Brain (organoid and tissue), 16 donors: ENCODE measurements at places on chromosomes 2 and 18. TPM values are rescaled to one million over a fixed set of nuclear protein-coding genes. Genes with fewer than 3 reads are reported as not detected.

Gene TMEFF2
- polyA plus RNA-seq, result 7.2 TPM

Gene QPCT
- polyA plus RNA-seq, result 74.2 TPM

Gene NEB
- polyA plus RNA-seq, result 8.4 TPM

Gene PTRHD1
- 58.8 TPM for polyA plus RNA-seq

Gene CDKL4
- polyA plus RNA-seq, result not detected

Gene CPLX4
- polyA plus RNA-seq, result not detected

Gene TRPM8
- 56.9 TPM for polyA plus RNA-seq

Gene IL18R1
- 0.31 TPM for polyA plus RNA-seq

Gene CFC1
- 3.1 TPM for polyA plus RNA-seq

Gene ITGB1BP1
- 64.5 TPM for polyA plus RNA-seq

Gene SLC8A1
- 7.6 TPM for polyA plus RNA-seq

Gene GATA6
- polyA plus RNA-seq, result not detected

Gene GIGYF2
- polyA plus RNA-seq, result 20.8 TPM

Gene LBX2
- polyA plus RNA-seq, result 2.5 TPM

Gene ANKRD30B
- not detected for polyA plus RNA-seq

Gene MRPL44
- polyA plus RNA-seq, result 26.2 TPM

Gene STAMBP
- 53.5 TPM for polyA plus RNA-seq

Gene NPPC
- 0.66 TPM for polyA plus RNA-seq

Gene RFTN2
- 5.2 TPM for polyA plus RNA-seq

Gene RNASEH1
- polyA plus RNA-seq, result 15.4 TPM

Gene SLC25A12
- 12.3 TPM for polyA plus RNA-seq

Gene COL5A2
- 5.1 TPM for polyA plus RNA-seq

Gene NGEF
- polyA plus RNA-seq, result 33.4 TPM

Gene DSG4
- not detected for polyA plus RNA-seq

Gene OBSL1
- polyA plus RNA-seq, result 91.4 TPM

Gene MAP3K19
- polyA plus RNA-seq, result not detected

Gene UGT1A4
- polyA plus RNA-seq, result not detected

Gene RTP5
- 5.2 TPM for polyA plus RNA-seq

Gene RTKN
- polyA plus RNA-seq, result 58.0 TPM

Gene FEZ2
- polyA plus RNA-seq, result 20.3 TPM

Gene TNFAIP6
- polyA plus RNA-seq, result 0.85 TPM

Gene IGFBP5
- 769 TPM for polyA plus RNA-seq

Gene FIGLA
- not detected for polyA plus RNA-seq

Gene NEDD4L
- 38.5 TPM for polyA plus RNA-seq

Gene EVX2
- polyA plus RNA-seq, result 0.14 TPM

Gene RAX
- 0.24 TPM for polyA plus RNA-seq

Gene CHRNG
- polyA plus RNA-seq, result not detected

Gene MAP4K4
- 89.6 TPM for polyA plus RNA-seq

Gene SLC23A3
- polyA plus RNA-seq, result not detected

Gene STAT4
- polyA plus RNA-seq, result 2.0 TPM

Gene SERPINB4
- not detected for polyA plus RNA-seq

Gene FHL2
- 6.5 TPM for polyA plus RNA-seq

Gene ZNF521
- 2.1 TPM for polyA plus RNA-seq

Gene RIF1
- polyA plus RNA-seq, result 3.3 TPM

Gene ARHGAP15
- polyA plus RNA-seq, result 1.2 TPM

Gene RESP18
- polyA plus RNA-seq, result not detected

Gene KIAA2012
- 0.42 TPM for polyA plus RNA-seq

Gene MPPE1
- 18.3 TPM for polyA plus RNA-seq

Gene LMAN2L
- 24.7 TPM for polyA plus RNA-seq

Gene LDLRAD4
- polyA plus RNA-seq, result 20.2 TPM

Gene ORMDL1
- polyA plus RNA-seq, result 22.7 TPM

Gene TSGA10
- polyA plus RNA-seq, result 4.8 TPM

Gene SLC38A11
- polyA plus RNA-seq, result 1.7 TPM

Gene METTL4
- polyA plus RNA-seq, result 8.6 TPM

Gene AOX1
- 0.44 TPM for polyA plus RNA-seq

Gene TNS1
- polyA plus RNA-seq, result 23.1 TPM
